NCI-H748 treated with DMSO at 0.1 percent for 48 hours (cell line): ENCODE measurements at places on chromosomes 3 and 15.
A peak's percentile ranks its signal among the peaks of the same experiment; 100 is the strongest.

GRCh38 chr15:53114960-53115359 lies 324.8 kb upstream of the ONECUT1 start:
- DNase-seq: no peak

DNA sequence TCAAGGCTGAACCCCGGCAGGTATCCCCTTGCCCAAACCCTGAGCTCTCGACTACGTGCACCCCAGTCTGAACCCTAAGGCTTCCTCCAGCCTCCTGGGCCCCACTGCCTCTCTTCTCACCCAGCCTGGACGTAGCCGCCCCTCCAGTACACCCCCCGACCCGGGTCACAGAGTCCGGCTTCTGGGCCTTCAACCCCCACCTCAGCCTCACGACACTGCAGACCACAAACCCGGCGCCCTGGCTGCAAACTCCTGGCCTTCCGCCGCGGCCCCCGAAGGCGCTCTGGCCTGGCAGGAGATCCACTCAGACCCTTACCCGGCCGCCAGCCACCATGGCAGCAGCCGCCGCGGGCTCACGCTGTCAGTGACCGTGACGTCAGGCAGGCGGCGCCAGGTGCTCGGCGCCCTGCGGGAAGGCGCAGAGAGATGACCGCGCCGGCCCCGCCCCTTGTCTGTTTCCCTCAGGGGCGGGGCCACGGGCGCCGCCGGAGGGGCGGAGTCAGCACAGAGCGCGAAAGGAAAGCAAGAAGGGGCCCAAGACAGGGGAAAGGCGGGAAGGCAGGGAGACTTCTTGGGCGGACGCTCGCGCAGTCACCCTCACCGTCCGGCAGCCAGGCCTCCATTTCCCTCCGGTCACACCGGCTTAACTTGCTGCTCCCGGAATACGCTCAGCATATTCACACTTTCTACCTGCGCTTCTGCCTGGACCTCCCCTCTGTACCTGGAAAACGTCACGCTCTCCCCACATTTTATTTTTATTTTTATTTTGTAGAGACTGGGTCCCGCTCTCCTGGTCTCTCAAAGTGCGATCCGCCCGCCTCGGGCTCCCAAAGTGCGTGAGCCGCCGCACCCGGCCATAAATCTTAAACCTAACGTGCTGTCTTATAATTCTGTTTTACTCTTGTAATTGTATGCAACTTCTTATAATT lies at the start of gene RMDN3:
Gene RMDN3 (minus strand): TSS at position 372 of the 929 bp plus-strand sequence. CDS start 471 bp downstream, outside the sequence.
- DNase-seq: peak; percentile 80

DNA sequence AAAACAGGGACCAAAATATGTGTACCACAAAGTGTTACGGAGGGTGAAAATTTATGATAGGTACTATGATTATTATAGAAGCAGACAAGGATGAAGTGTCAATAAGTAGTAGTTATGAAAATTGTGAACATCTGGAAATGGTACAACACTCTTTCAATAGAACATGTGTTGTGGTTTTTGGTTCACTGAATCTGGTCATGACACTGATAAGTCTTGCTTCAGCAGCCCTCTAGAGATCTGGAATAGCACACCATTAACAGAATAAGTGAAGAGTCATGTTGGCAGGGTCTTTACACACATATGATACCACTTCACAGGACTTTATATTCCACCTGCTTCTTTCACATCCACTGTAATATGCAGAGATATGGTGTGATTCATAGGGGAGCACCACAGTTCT lies 985.2 kb upstream of the SEMA6D start:
- DNase-seq: no peak

DNA sequence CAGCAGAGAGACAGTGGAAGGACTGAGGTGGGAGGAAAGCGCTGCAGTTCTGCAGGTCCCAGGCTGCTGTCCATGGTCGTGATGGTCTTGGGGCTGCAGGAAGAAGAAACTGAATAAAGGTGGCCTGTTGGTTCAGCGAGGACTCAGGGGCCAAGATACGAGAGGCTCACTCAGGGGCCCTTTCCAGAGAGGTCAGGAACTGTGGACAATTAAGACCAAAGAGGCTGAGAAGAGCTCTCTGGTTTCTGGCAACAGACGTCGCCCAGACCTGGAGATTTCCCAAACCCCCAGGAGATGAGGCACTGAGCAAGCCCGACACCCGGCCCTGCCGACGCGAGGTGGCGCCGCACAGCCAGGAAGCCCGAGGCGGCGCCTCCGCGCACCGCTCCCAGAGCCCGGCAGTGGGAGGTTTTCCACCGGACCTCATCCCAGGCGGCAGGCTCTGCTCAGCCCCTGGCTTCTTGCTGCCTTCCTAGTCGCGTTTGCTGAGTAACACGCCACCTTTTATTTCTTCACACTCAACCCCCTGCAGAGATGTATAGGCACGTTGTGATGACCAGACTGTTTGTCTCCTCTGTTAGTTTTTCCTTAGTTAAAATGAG lies 56.4 kb upstream of the ARRDC4 start:
- DNase-seq: peak; percentile 30

DNA sequence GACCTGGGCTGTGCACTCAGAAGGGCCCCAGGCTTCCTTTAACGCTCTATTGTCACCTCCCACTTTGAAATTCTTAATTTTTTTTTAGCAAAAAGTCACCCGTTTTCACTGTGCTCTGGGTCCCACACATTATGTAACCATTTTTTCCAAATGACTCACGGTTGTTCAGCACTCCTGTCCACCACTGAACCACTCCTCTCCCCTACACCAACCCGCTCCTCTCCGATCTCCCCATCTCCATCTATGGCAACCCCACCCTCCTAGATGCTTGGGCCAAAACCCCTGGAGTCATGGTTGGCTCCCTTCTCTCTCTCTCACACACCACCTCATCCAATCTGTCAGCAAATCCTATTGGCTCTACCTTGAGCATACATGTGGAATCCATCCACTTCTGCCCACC lies 41.2 kb upstream of the LINGO1 start:
- DNase-seq: no peak

GRCh38 chr3:40363674-40364073 lies 23.3 kb upstream of the ENTPD3 start:
- DNase-seq: no peak
